Panc1 (cell line): ENCODE measurements at places on chromosomes 12 and 14. TPM values are rescaled to one million over a fixed set of nuclear protein-coding genes. Genes with fewer than 3 reads are reported as not detected.

DNA sequence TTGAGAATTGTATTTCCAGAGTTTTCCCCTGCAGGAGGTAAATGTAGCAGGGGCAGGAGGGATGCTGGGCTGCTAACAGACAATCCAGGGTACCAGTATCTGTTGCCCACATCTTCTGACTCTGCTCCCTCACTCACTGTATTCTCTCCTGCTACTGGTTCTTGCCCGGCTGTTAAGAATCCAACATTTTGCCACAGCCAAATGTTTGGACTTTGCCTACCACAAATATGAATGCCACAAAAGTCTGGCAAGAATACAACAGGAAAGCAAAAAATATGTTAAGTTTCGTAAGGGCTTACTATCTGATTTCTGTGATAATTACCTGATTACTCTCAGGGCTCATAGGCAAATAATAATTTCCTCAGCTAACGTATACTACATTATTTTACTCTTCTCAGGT lies 160.0 kb downstream of the BCAT1 start:
- no peak for DNase-seq
- H3K4me1 ChIP-seq: no peaks in the 10 kb centered on the region
- no peak overlapping the region for H3K27ac ChIP-seq
- H3K27me3 ChIP-seq: no peaks in the 10 kb centered on the region; the same call in 1 of the 2 replicates
- no peaks in the 10 kb centered on the region for H3K36me3 ChIP-seq

DNA sequence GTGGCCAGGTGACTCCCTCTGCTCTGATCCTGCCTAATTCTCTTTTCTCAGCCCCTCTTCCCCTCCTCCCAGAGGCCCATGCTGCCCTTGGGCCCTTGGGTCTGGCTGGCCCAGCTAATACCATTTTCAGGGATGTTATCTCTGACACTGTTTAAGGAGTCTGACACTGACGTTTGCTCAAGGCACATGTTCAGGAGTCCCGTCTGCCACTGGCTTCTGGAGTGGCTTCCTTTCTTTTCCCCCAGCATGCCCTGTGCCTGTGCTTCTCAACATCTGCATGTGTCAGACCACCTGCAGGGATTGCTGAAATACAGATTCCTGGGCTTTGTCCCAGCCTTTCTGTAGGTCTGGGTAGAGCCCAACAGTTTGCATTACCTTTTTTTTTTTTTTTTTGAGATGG lies 128.9 kb downstream of the BCL11B start:
- H3K4me1 ChIP-seq: no peaks in the 10 kb centered on the region
- no peak for DNase-seq
- H3K27me3 ChIP-seq: no peaks in the 10 kb centered on the region
- no peak overlapping the region for H3K27ac ChIP-seq

DNA sequence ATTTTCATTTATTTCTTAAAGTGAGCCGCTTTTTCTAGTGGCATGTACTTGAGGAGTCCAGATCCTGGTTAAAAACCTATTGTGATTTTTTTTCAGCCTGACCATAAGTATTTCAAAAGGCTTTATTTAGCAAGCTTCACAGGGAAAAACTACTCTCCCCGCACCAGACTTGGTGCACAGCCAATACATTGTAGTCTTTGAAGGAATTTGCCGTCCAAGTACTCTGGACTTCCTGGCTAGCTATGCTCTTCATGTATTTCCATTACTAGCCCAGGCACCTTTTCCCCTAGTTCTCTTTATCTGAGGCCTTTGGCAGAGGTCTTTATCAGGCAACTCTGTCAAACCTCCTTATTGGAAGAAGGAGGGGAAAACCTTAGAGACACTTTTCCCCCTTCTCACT lies 234.7 kb downstream of the CCDC91 start:
- no peaks in the 10 kb centered on the region for H3K4me1 ChIP-seq
- no peak for DNase-seq
- H3K27ac ChIP-seq: no peak overlapping the region
- H3K4me3 ChIP-seq: no peak overlapping the region

DNA sequence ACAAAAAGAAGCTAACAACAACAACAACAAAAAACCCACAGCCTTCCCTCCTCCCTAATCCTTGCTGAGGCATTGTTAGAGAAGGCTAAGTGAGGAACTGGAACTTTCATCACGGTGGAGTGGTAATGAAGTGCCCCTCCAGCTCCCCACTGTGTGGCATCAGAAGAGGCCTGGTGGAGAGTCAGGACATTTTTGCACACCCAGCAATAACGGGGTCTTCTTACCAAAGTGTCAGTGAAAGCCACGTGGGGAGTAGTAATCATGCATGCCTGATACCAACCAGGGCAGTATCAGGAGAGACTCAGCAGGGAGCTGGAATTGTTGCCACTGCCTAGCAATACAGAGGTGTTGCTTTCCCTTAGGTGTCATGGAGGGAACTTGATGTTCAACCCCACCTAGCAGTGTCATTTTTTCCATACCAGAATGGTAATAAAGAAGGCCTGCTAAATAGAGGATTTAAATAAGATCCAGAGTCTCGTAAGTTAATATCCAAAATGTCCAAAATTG lies 299.7 kb upstream of the RGS6 start:
- H3K4me3 ChIP-seq: no peak overlapping the region
- H3K4me1 ChIP-seq: no peaks in the 10 kb centered on the region
- no peaks in the 10 kb centered on the region for H3K36me3 ChIP-seq

GRCh38 chr12:130713581-130713991 lies 2.5 kb downstream of the RIMBP2 start:
- H3K27ac ChIP-seq: no peak overlapping the region
- no peak overlapping the region for H3K4me3 ChIP-seq
- no peaks in the 10 kb centered on the region; the same call in 1 of the 2 replicates for H3K4me1 ChIP-seq
- H3K27me3 ChIP-seq: peaks cover 2% of the 10 kb centered on the region; the same call in 1 of the 2 replicates
- no peaks in the 10 kb centered on the region for H3K36me3 ChIP-seq
- no peak for DNase-seq

- no peaks in the 10 kb centered on the region for H3K36me3 ChIP-seq
- DNase-seq: no peak
- no peaks in the 10 kb centered on the region for H3K4me1 ChIP-seq
- no peaks in the 10 kb centered on the region for H3K27me3 ChIP-seq
Observed at GRCh38 chr14:54807428-54807827, 95.2 kb downstream of the GCH1 start.

GRCh38 chr12:123946152-123946515 lies 26.5 kb downstream of the CCDC92 start:
- no peak overlapping the region for H3K4me3 ChIP-seq
- no peak overlapping the region for H3K27ac ChIP-seq
- DNase-seq: no peak
- no peaks in the 10 kb centered on the region for H3K4me1 ChIP-seq
- H3K27me3 ChIP-seq: no peaks in the 10 kb centered on the region
- H3K36me3 ChIP-seq: no peaks in the 10 kb centered on the region; the same call in 1 of the 2 replicates

GRCh38 chr12:111953455-111953854 lies 59.5 kb downstream of the TMEM116 start:
- no peak overlapping the region for H3K4me3 ChIP-seq
- no peaks in the 10 kb centered on the region for H3K36me3 ChIP-seq

DNA sequence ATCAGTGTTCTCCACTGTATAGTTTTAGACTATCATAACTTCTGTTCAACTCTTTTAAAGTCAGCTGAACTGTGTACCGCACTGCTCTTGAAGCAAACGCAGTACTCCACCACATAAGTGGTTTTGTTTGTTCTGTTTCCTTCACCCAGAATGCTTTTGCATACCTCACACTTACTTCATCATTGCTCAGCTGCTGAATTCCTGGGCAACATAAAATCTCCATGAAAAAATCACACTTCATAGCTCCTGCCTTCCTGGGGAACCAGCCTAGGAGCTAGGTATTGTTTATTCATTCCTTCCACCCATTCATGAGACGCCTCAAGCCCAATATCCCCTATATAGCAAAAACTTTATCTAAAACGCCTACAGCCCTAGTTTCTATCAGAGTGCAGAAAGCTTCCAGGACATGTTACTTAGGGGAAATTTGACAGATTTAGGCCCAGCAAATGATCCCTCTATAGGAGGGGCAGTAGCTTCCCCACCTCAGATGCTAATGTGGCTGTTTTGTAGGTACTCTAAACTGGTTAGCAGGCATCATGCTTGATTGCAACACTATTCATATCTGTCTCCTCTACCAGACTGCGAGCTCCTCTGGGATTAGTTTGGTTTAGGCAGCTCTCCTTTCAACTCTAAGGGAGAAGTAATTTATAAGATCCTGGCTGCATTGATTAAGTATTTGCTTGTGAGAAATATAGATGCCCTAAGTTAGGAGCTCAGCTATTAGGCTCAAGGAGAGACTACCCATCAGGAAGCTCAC lies 44.5 kb downstream of the LRRC9 start:
- no peak for DNase-seq
- H3K27ac ChIP-seq: no peak overlapping the region
- H3K36me3 ChIP-seq: no peaks in the 10 kb centered on the region
- no peaks in the 10 kb centered on the region for H3K27me3 ChIP-seq
- no peak overlapping the region for H3K4me3 ChIP-seq
- H3K4me1 ChIP-seq: no peaks in the 10 kb centered on the region

DNA sequence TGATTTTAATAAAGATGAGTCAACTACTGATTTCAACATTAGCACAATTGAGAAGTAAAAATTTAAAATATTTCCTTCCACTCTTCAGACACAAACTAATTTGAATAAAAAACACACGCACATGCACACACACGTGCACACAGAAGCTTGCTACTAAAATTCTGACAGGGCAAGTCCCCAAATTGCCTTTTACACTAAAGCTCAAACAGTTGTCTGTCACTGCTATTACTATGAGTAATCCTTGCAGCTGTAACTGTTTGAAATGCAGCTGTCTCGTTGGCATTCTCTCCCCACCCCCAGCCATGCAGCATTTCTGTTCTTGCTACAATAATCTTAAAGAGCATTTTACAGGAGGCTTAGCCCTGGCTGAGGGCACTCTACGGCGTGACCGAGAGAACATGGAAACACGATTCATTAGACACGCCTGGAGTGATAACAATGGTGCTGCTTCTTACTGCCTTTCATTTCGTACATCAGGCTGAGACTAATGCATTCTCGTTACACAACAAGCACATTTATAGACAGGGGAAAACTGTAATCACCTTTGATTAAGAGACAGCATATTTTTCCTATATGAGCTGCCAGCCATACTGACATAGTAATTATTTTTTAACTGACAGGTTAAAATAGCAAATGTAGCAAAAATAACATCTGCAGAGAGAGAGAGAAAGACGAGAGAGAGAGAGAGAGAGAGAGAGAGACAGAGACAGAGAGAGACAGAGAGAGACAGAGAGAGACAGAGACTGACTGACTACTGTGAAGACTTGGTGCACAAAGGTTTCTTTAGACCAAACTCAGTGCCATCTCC lies 153.8 kb downstream of the MED13L start:
- peak overlapping the region; percentile 25 for H3K4me3 ChIP-seq
- peaks cover 89% of the 10 kb centered on the region for H3K4me1 ChIP-seq
- no peaks in the 10 kb centered on the region for H3K27me3 ChIP-seq
- H3K36me3 ChIP-seq: no peaks in the 10 kb centered on the region
- no peak for DNase-seq

- no peaks in the 10 kb centered on the region for H3K4me1 ChIP-seq
- H3K27ac ChIP-seq: no peak overlapping the region
- DNase-seq: no peak
- no peaks in the 10 kb centered on the region for H3K27me3 ChIP-seq
- no peak overlapping the region for H3K4me3 ChIP-seq
Observed at GRCh38 chr14:91464615-91465205, 45.4 kb downstream of the PPP4R3A start.

- no peak overlapping the region for H3K4me3 ChIP-seq
- no peaks in the 10 kb centered on the region; the same call in none of the 2 replicates for H3K27me3 ChIP-seq
- H3K27ac ChIP-seq: no peak overlapping the region
- H3K4me1 ChIP-seq: no peaks in the 10 kb centered on the region
Observed at GRCh38 chr14:61653507-61653906, 41.8 kb upstream of the HIF1A start.

- no peak overlapping the region for H3K27ac ChIP-seq
- H3K4me3 ChIP-seq: no peak overlapping the region
- H3K27me3 ChIP-seq: no peaks in the 10 kb centered on the region
- DNase-seq: no peak
- peaks cover 5% of the 10 kb centered on the region; the same call in 1 of the 2 replicates for H3K4me1 ChIP-seq
Observed at GRCh38 chr12:113201187-113202177, 16.0 kb downstream of the RITA1 start.

KCNC2 gene
- total RNA-seq: not detected

TAS2R13 gene
- total RNA-seq: 0.39 TPM

SSTR1 gene
- not detected for total RNA-seq

DNA sequence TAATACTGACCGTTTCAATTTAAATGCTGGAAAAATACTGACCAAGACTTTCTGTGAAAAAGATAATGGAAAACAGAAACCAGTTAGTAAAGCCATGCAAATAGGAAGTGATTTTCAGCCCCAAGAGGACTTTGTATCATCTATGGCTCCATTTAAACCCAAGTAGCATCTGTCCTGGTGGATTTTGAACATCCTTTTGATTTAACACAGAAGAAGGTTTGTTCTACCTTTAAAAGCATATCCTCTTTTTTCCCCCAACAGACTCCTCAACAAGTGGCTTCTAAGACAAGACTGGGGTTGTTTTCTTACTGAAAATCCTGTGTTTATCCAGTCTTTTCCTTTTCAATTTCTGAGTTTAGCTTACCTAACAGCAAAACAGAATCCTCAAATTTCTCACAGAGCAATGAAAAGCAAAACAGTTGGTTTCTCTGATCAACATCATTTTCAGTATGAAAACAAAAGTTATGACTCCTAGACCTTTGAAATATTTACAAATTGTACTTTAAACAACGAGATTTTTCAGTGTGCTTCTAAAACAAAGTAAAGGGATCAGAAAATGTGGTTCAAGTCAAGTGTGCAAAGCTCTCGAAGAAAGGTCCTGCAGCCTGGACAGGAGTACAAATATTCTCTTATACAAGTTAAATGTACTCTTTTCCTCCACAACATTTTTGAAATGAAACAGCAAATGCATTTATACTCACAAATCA lies 2.9 kb downstream of the PHLDA1 start:
- H3K27me3 ChIP-seq: no peaks in the 10 kb centered on the region
- H3K4me3 ChIP-seq: peak overlapping the region; percentile 79
- peaks cover 36% of the 10 kb centered on the region for H3K4me1 ChIP-seq
- H3K27ac ChIP-seq: peak overlapping the region; percentile 100
- peaks cover 26% of the 10 kb centered on the region for H3K36me3 ChIP-seq

- no peak overlapping the region for H3K4me3 ChIP-seq
- H3K27me3 ChIP-seq: no peaks in the 10 kb centered on the region
- H3K36me3 ChIP-seq: no peaks in the 10 kb centered on the region
- no peak for DNase-seq
Observed at GRCh38 chr12:43108656-43109055, 443.3 kb downstream of the ADAMTS20 start.

- H3K27me3 ChIP-seq: peaks cover 12% of the 10 kb centered on the region
- DNase-seq: no peak
- H3K27ac ChIP-seq: no peak overlapping the region
- H3K36me3 ChIP-seq: no peaks in the 10 kb centered on the region
- no peak overlapping the region for H3K4me3 ChIP-seq
Observed at GRCh38 chr14:69886453-69887242, 7.4 kb downstream of the SMOC1 start.

DNA sequence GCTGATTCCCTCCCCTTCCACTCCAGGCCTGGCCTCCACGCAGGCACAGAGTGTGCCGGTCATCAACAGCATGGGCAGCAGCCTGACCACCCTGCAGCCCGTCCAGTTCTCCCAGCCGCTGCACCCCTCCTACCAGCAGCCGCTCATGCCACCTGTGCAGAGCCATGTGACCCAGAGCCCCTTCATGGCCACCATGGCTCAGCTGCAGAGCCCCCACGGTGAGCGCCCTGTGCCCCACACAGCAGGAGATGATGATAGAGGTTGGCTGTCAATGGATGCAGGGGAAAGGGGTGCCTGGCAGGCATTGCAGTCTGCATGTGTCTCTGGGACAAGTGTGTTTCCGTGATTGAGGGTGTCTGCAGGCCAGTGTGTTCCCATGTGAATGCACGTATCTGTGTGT lies 18.8 kb downstream of the C12orf43 start:
- H3K4me1 ChIP-seq: no peaks in the 10 kb centered on the region
- H3K4me3 ChIP-seq: no peak overlapping the region
- DNase-seq: no peak
- no peaks in the 10 kb centered on the region for H3K27me3 ChIP-seq
